ENCODE measurements at places on chromosomes 7 and 10. TPM values are rescaled to one million over a fixed set of nuclear protein-coding genes. Genes with fewer than 3 reads are reported as not detected.

POU6F2 gene
- total RNA-seq = not detected

ADRB1 gene
- total RNA-seq = 1.4 TPM

DUSP5 gene
- 69.8 TPM for total RNA-seq

UNCX gene
- total RNA-seq = not detected

ASB10 gene
- not detected for total RNA-seq

TEX47 gene
- not detected for total RNA-seq

NXPH1 gene
- total RNA-seq = not detected

NOC3L gene
- 7.4 TPM for total RNA-seq

PRKRIP1 gene
- total RNA-seq = 51.1 TPM

SEMA3E gene
- total RNA-seq = not detected

ERVW-1 gene
- not detected for total RNA-seq

NYAP1 gene
- total RNA-seq = 0.38 TPM

CAMK2B gene
- not detected for total RNA-seq

ZNF365 gene
- total RNA-seq = 0.61 TPM

Measured in CD8-positive, alpha-beta T cell (primary cell).